ENCODE measurements at places on chromosomes 13 and 19.

DNA sequence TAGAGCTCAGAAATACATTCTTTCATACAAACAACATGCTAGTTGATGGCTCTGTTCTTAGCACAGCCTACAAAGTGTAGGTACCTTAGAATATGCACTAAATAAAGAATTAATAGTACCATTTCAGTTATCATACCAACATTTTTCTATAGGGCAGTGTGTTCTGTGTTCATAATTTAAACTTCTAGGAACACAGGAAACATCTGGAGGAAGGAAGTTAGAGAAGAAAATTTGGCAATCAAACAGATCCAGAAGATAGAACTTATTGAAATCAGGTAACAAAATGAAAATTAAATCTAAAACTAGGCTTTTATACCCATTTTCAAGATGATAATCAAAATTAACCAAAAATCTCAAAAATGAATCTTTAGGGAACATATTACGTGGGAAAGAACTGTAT, 527.5 kb downstream of the DCT start:
- DNase-seq, result no peak

- no peak for DNase-seq
Observed at GRCh38 chr19:17183858-17184321, 31.3 kb upstream of the USE1 start.

DNA sequence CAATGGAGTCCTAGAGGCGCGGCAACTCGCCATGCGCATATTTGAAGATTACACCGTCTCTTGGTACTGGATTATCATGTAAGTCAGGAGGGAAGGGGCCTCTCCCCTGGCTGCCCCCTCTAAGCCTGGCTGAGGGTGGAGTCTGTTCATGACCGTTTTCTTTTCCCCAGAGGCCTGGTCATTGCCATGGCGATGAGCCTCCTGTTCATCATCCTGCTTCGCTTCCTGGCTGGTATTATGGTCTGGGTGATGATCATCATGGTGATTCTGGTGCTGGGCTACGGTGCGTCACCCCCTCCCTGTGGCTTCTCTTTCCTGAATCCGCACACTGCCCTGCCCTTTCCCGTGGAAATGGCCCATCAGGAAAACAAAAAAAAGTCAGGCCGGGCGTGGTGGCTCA, 6.5 kb downstream of the SLC44A2 start:
- DNase-seq, result no peak

DNA sequence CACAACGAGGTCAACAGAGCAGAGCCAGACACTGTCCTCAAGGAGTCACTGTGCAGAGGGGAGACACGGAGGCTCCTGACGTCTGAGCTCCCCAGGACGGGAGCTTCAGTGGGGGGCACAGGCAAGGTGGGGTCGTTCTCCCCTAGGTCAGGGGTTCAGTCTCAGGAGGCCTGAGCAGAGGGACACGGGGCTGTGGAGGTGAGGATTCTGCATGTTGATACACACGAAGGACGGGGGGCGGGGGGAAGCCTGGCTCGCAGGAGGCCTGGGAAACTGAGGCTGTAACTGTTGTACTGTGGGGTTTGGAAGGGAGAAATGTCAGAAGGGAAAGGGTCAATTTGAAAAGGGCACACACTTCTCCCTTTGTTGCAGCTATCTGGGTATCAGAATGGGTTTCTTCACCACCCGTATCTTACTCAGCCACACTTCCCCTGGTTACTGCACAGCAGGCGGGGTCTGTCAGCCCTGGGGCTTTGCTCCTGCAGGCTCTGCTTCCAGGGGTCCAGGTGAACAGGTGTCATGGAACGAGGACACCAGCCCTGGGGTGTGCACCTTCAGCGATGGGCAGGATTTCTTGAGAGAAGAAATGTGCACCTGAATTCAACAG, 748 bp upstream of the SIGLEC8 start:
- DNase-seq, result no peak

- DNase-seq, result no peak
Observed at GRCh38 chr13:50587115-50587514, 256.4 kb downstream of the DLEU7 start.

GRCh38 chr13:48506092-48506701, 26.7 kb downstream of the RCBTB2 start:
- DNase-seq, result no peak

- no peak for DNase-seq
Observed at GRCh38 chr13:60491531-60491930, 94.5 kb downstream of the TDRD3 start.

DNA sequence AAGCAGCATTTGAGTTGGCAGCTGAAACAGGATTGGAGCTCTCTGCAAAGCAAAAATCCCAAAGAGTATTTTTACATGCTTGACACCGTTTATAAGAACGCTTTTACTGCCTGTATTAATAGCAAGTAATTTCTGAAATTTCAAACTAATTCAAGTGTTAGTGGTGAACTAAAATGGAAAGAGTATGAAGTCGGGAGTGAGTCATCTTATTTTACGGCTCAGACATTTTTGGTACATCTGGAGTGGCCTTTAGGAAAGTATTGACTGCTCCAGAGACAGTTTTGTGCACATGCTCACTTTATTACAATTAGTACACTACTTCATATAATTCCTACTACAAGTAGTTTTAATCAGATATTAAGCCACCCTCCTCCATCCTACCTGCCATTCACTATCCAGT, 167.4 kb downstream of the SLITRK6 start:
- no peak for DNase-seq

GRCh38 chr13:77457966-77458365, 77.5 kb upstream of the SCEL start:
- no peak for DNase-seq

DNA sequence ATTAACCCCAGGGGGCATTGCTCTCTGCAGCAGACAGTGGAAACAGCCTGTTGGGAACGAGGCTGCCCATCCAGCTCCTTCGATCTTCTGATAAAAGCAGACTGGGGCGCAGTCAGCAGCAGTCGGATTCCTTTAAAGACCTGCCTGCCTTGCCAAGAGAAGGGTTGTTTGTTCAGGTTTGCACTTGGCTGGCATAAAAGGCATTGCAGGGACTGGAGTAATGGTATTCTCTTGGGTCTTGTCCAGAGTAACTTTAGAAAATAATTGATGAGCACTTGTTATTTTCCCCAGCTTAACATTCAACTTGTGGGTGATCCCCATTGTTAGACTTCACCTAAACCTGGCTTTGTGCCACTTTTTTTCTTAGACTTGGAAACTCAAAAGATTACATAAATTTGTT, 67.3 kb upstream of the SLC10A2 start:
- DNase-seq, result no peak

DNA sequence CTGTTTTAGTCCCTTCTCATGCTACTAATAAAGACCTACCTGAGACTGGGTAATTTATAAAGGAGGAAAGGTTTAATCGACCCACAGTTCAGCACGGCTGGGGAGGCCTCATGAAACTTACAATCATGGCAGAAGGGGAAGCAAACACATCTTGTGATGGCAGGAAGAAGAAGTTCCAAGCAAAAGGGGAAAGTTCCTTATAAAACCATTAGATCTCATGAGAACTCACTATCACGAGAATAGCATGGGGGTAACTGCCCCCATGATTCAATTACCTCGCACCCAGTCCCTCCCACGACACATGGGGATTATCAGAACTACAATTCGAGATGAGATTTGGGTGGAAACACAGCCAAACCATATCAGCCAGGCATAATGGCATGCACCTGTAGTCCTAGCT, 13.0 kb upstream of the STRN4 start:
- DNase-seq, result no peak

GRCh38 chr13:94707400-94708021, 4.8 kb downstream of the SOX21 start:
- no peak for DNase-seq

- DNase-seq, result no peak
Observed at GRCh38 chr13:21688056-21688455, 17.2 kb downstream of the FGF9 start.

- no peak for DNase-seq
Observed at GRCh38 chr19:51327066-51328001, 14.6 kb downstream of the VSIG10L start.

DNA sequence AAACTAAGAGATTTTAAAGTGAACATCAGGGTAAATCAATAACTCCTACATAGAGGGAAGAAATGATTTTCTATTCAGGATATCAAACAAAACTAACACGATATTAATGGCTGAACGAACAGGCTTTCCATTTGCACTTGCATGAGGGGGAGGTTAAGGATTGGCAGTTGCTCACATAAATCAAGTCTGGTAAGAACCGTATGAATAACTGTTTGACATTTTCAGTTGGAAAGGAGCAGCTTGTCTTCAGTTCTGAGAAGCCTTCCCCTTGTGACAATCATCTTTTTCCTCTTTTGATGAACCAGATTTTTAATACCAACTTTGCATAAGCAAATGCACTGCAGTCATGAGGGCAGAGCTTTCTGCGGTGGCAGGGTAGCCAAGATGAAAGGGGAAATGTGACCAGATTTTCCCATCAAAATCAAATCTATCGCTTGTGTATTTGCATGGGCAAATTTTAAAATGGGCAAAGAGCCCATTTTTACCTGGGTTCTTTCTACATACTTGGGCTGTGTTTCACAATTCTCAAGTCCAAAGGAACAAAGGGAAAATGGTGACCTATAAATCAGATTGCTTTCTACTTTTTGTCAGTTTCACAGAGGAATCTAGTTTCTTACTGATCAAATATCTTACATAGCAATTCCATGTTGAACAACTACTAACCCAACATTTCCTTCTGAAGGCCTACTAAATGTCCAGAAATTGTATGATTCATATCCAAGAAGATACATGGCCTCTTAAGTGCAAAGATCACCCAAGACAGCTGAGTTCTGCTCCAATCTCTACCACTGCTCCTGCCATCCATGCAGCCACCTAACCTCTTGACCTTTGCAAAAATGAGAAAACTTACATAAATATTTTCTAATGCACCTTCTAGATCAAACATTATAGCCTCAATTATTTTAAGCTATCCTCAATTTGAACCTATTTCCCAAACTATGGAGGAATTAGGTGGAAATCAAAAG, 249.6 kb downstream of the OXGR1 start:
- no peak for DNase-seq

GRCh38 chr13:100269837-100270236, 180.9 kb downstream of the PCCA start:
- DNase-seq, result no peak

- DNase-seq, result no peak
Observed at GRCh38 chr13:44312834-44313551, 60.6 kb upstream of the SERP2 start.

DNA sequence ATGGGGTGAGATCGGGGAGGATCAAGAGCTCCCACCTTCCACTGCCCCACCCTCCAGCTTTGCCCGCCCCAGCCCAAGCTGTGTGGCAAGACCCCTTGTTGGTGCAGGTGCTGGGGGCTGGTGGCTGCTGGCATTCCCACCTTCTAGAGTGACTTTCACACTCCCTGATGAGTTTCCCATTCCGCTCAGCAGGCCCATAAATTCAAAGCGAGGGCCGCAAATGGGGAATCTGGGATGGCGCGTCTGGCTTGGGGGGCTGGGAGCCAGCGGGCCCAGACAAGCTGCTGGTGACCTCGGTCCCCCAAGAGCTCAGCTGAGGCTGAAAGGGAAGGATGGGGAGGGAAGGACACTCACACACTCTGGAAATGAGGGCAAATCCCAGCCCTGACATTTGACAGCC, 110.3 kb downstream of the GADD45B start:
- DNase-seq, result no peak

DNA sequence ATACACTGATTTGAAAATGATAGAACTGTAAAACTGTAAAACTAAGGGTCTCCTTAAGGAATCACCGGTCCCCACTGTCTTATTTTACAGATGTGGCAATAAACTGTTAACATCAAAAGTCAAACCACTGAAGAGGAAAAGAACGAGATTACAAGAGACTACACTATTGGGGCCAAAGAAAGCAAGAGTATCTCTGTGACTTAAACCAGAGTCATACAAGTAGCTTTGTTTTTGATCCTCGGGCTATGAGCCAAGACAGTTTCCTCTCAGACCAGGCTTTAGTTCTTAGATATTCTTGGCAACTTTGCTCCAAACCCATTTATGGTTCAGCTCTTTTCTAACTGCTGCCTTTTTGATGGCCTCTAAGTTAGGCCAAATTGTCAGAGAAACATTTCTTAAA, 113.8 kb downstream of the TBC1D4 start:
- DNase-seq, result no peak

DNA sequence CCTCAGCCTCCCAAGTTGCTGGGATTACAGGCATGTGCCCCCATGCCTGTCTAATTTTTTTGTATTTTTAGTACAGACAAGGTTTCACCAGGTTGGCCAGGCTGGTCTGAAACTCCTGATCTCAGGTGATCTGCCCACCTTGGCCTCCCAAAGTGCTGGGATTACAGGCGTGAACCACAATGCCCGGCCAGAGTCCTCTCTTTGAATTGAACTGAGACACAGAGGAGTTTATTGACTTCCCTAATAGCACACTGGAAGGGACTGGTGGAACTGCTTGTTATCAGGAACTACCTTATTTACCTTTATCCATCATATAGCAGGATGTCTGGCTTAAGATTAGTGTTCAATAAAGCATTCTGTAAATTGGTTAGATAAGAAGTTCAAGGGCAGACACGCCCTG, 613.8 kb downstream of the EFNB2 start:
- no peak for DNase-seq

GRCh38 chr13:62924395-62924794, 1508.7 kb upstream of the PCDH20 start:
- no peak for DNase-seq

DNA sequence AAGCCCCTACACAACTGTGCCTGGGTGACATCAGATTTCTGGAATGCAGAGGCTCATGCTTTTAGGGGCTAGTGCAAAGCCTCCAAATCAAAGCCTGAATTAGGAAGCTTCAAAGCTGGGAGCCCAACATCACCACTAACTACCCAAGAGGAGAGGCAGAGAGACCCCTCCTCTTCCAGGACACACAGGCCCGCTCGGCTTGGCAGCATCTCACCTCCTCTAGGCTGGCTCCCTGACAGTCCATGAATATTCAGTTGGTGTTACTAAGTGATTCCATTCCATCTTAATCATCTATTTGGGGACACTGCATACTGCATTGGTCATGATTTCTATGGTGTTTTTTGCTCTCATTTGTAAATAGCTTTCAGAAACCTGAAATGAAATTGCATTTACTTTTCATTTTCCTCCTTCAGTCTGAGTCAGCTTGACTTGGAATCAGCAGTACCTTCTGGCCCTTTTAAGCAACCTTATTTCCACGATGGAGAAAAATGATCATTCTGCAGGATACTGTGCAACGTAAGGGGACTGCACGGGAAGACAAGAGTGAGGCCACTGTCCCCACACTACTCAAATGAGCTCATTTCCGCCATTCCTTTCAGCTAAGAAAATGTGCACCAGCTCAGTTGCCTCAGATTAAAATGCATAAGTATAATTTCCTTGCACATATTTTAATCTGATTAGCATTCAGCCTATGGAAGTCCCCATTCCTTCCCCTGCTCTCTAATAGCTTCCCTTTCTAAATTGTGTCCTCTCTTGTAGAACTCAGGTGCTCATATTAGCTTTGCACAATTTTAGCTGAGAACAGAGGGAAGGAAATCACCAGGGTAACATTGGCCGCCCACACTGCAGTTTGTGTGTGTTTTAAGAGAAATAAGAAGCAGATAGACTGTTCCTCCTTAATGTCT, 219.9 kb downstream of the RFC3 start:
- DNase-seq, result no peak

GRCh38 chr13:114096811-114097211, 35.6 kb downstream of the RASA3 start:
- no peak for DNase-seq

Data from activated naive CD8-positive, alpha-beta T cell treated with anti-CD3 and anti-CD28 coated beads, Interleukin-2, amount 50 U/mL, for 16 hours (primary cell).